ENCODE measurements at places on chromosomes 12 and 14. TPM values are rescaled to one million over a fixed set of nuclear protein-coding genes. Genes with fewer than 3 reads are reported as not detected.

DNA sequence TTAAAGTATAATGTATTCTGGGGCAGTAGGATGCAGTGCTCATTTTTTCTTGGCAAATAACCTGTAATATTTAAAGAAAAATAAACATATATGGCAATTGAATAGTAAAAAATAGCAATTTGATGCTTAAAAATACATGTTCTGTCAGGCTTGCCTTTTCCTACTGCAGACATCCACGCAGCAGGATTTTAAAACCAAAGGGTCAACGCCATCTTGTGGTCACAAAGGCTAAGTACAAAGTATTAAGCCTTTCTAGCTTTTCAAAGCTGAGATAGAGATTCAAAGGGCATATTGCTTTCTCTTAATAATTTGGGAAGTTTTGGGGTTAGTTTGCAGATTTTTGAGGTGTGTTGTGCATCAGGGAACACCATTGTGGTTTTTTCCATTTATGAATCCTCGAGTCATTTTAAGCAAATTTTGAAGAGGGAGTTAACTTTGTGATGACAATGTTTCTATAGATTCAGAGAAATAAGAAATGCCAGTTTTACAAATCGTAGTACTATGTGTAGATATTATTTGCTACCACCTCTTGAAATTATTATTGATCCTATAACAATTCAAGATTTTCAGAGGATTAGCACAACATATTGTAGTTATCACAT lies 4.7 kb upstream of the CCER1 start:
- no peak for DNase-seq

GRCh38 chr14:75427126-75427481 lies 718 bp upstream of the JDP2 start:
- no peak for DNase-seq

DNA sequence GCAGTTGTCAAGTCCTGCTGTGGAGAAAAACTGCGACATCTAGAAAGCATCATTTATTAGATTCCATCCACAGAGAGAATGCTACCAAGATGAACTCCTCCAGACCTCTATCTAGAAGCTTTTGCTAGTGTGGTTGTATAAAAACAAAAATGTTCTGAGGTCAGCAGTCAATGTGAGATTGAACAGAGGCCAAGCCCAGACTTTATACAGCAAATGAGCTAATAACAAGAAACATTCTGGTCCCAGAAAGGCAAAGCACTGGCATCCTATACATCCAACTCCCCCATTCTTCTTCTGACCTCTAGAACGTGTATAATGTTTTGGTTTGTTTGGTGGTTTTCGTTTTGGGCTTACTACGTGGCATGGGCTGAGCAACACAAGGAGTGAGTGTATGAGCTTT lies 26.7 kb upstream of the RIN3 start:
- DNase-seq = no peak

The KRT83 gene
- total RNA-seq = not detected

GRCh38 chr14:100639280-100639679 lies 52.1 kb upstream of the BEGAIN start:
- DNase-seq = no peak

GRCh38 chr12:22051114-22051698 lies 5.2 kb downstream of the CMAS start:
- DNase-seq = no peak

DNA sequence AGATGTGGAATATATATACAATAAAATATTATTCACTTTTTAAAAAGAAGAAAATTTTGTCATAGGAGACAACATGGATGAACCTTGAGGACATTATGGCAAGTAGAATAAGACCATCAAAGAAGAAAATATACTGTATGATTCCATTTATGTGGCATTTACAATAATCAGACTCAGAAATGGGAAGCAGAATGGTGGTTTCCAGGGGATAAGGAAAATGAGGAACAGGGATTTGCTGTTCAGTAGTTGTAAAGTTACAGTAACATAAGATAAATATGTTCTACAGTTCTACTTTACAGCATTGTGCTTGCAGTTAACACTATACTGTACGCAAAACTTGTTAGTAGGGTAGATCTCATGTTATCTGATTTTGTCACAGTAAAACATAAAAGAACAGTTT lies 1271.0 kb downstream of the LRFN5 start:
- no peak for DNase-seq

The RNASE7 gene
- not detected for total RNA-seq

All from posterior vena cava (tissue), 2 donors.